ENCODE measurements at places on chromosomes 6 and 20. TPM values are rescaled to one million over a fixed set of nuclear protein-coding genes. Genes with fewer than 3 reads are reported as not detected.

GRCh38 chr6:6900569-6901204 is 207.1 kb upstream of the RREB1 start:
- DNase-seq: no peak

The SLC22A2 gene
- total RNA-seq: not detected

The UNC93A gene
- total RNA-seq: not detected

The MICB gene
- not detected for total RNA-seq

GRCh38 chr6:35197196-35197595 is 16.6 kb upstream of the SCUBE3 start:
- no peak for DNase-seq

DNA sequence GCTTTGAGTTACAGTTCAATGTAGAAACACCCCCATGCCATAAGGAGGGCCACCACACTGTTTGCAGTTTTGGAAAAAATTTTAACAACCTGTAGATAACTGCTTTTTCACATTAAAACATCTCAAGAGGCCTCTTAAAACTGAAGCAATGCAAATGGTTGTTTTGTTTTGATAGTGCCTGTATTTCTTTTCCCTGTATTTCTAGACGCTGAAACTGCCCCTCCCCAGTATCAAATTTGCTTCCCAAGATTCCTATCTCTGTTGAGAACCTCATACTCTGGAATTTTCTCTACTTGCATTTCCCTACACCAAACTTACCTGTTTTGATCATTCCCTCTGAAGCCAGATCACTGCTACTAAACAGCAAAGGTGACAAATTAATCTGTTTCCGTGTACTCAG is 98.5 kb downstream of the PHACTR1 start:
- DNase-seq: no peak

DNA sequence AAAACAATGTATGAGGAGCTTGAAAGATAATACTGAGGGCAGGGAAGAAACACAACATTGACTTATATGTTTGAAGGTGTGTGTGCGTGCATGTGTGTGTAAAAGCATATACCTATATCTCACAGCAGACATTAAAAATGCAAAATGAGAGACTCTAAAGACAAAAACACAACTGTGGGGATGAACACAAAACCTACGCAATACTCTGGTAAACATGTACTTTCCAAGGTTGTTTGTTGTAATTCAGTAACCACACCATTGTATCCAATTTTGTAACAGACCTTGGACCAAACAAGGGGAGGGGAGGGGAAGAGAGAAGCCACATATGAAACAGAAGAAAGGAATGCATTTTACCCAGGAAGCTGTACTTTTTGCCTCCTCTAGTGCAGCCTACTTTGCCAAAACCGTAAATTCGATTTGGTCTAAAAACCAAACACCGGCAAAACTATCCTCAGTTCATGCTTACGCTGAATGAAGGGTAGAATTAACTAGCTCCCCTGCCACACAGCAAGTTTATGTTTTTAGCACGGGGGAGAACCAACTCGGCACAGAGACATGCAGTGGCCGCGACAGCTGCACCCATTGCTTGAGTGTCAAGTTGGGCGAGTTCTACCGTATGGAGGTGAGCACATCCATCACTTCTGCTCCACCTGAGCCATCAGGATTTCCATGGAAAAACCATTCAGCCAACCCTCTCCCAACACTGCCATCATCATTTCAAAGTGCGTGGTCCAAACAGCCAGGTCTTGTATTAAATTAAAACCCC is 50.0 kb downstream of the CNKSR3 start:
- peak; percentile 37 for DNase-seq

DNA sequence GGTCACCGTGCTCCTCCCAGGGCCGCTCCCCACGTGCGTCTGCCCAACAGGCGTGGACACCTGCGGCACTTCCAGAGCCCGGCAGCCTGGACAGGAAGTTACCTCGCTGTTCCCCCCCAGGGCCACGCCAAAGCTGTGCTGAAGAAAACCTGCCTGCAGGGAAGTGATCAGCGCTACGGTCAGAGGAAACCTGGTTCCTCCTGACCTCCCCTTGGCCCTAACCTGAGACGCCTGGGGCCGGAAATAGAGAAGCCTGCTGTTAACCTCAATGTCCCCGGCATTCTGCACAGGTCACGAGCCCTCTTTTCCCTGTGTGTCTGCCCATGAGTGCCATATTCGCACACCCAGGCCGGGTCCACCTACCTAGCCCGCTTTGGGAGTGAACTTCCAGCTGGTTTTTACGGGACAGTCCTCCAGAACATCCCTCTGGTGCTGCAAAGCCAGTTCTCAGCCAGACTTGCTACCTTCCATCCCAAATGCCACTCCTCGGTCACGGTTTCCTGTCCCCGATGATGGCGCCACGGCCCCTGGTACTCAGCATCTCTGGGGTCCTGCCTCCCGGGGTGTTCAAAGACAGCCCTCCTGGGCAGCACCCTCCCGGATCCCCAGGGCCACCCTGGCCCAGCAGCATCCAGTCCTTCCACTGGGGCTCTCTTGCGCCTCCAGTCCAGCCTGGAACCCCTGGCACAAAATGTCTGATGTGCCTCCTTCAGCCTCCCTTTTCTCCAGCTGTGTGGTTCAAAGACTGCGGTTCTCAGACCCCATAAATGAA is 12.0 kb upstream of the IRF4 start:
- DNase-seq: peak; percentile 0

DNA sequence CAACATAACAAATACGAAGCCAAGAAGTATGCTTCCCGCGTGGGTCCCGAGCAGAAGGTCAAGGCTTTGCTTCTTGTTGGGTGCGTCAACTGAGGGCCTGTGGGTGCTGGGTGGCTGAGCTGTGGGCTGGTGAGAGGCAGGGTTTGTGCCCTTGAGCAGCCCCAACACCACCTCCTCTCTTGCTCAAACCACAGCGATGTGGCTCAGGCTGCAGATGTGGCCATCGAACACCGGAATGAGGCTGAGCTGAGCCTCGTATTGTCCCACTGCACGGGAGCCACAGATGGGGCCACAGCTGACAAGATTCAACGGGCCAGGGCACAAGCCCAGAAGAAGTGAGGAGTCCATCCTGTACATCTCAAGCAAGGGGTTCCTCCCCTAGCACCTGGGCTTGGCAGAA is 7.0 kb upstream of the PTPRA start:
- DNase-seq: no peak

- DNase-seq: no peak
Measured at GRCh38 chr20:3242172-3242692, 3.2 kb upstream of the SLC4A11 start.

DNA sequence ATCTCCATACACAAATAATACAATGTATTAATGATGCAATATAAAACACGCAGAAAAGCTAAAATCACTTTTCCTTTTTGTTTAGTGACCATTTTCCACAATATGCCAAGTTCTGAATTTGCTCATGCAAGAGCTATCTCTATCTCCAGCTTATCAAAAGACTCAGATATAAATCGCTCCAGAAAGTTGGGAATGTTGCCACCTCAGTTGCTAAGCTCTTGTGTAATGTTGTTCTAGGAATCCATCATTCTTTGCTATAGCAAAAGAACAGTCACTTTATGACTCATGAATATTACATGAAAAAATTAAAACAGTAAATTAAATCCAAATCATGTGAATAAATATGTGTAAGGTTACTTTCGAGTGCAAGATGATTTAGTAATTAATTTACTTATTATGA is 8.7 kb downstream of the PLAGL1 start:
- no peak for DNase-seq

GRCh38 chr6:44219053-44219814 is 2.5 kb downstream of the MYMX start:
- DNase-seq: no peak

DNA sequence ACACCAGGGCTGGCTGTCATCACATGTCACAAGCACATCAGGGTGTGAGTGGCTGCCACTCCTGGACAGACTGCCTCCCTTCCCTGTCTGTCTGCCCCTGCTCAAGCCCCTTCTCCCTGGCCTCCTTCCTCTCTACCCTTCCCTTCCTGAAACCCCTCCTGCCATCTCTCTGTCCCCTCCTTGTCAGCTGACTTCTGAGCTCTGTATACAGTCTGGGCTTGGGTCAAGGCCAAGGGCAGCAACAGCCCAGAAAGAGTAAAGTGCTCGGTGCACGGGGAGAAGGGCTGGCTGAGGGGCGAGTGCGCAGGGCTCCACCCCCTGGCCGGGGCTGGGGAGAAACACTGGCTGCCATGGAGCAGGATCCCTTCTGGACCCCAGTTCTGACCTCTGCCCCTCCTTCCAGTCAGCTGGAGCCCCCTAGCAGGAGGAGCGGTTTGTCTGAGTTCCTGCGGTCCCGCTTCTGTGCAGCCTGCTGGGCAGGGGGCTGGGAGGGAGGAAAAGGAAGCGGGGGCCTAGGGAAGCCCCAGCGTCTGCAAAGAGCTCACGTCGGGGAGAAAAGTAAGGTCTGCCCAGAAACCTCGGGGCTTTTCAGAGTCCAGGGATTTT is 2.0 kb downstream of the LKAAEAR1 start:
- no peak for DNase-seq

DNA sequence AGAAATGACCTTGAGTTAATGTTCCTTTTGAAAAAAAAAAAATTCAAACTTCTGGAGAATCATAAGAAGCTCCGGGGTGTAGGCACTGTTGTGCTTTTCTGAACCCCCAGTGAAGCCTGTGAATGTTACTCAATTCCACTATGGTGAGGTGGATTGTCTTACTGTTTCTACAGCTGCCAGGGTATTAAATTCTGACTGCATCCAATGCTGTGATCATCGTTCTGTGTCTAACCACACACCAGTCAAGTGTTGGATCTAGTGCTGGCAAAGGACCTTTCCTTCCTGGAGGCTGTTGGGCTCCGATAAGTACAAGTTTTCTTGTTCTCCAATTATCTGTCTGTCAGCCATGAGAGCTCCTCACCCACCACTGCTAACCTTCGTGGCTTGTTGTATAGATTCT is 162.0 kb upstream of the EPHA7 start:
- no peak for DNase-seq

All from HT1080 (cell line).